ENCODE measurements at places on chromosomes 12 and 14. TPM values are rescaled to one million over a fixed set of nuclear protein-coding genes. Genes with fewer than 3 reads are reported as not detected.

APOLD1 gene
- 3.3 TPM for total RNA-seq

DNA sequence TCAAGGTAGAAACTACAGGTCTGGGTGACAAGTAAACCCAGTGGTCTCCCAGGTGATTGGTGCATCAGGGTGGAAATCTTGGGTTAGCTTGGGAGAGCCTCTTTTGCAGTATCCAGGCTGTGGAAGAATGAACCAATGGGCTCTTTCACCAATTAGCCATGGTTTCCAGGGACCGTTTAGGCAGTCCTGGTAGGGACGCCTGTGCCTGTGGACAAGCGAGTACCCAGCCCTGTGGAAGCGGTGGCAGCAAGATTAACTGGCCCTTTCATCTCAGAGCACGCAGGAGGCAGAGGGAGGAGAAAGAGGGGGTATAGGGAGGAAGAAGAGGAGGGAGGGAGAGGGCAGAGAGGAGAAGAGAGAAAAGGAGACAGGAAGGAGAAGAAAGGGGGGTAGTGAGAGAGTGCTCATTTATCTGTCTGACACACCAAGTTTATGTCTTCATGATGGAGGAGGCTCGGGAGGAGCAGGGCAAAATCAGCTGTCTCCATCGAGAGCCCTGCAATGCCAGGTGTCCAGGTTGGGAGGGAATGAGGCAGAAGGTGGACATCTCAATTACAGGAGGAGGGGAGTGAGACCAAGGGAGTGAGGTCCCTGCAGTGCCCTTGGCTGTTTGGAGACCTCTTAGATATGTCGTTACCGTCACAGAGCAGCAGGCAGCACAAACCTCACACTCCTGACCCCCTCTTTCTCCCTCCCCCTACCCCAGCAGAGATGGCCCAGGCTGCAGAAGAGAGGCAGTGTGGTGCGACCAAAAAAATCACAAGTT is 4.6 kb upstream of the ZDHHC22 start:
- H3K4me3 ChIP-seq, result no peak overlapping the region
- H3K27me3 ChIP-seq, result peaks cover 59% of the 10 kb centered on the region
- no peak for DNase-seq

- peaks cover 13% of the 10 kb centered on the region for H3K4me1 ChIP-seq
- no peak for DNase-seq
- no peak overlapping the region for H3K4me3 ChIP-seq
- H3K36me3 ChIP-seq, result peaks cover 38% of the 10 kb centered on the region
- no peaks in the 10 kb centered on the region for H3K27me3 ChIP-seq
Observed at GRCh38 chr12:109989380-109989779, 6.8 kb downstream of the GIT2 start.

GRCh38 chr12:38825006-38825405 is 80.4 kb downstream of the CPNE8 start:
- H3K27ac ChIP-seq, result no peak overlapping the region
- no peaks in the 10 kb centered on the region for H3K27me3 ChIP-seq
- no peak for DNase-seq
- peaks cover 3% of the 10 kb centered on the region for H3K4me1 ChIP-seq
- H3K36me3 ChIP-seq, result no peaks in the 10 kb centered on the region

P2RX7 gene
- 4.0 TPM for total RNA-seq

TGM1 gene
- 0.36 TPM for total RNA-seq

GRCh38 chr12:14289601-14290000 is 75.9 kb upstream of the ATF7IP start:
- no peaks in the 10 kb centered on the region for H3K27me3 ChIP-seq
- DNase-seq, result no peak
- H3K27ac ChIP-seq, result no peak overlapping the region
- no peaks in the 10 kb centered on the region for H3K36me3 ChIP-seq

GRCh38 chr12:40010899-40011774 is 94.7 kb downstream of the SLC2A13 start:
- no peaks in the 10 kb centered on the region for H3K36me3 ChIP-seq
- H3K4me3 ChIP-seq, result peak overlapping the region; percentile 67
- H3K27me3 ChIP-seq, result no peaks in the 10 kb centered on the region
- H3K4me1 ChIP-seq, result peaks cover 8% of the 10 kb centered on the region
- peak overlapping the region; percentile 20 for H3K27ac ChIP-seq

DNA sequence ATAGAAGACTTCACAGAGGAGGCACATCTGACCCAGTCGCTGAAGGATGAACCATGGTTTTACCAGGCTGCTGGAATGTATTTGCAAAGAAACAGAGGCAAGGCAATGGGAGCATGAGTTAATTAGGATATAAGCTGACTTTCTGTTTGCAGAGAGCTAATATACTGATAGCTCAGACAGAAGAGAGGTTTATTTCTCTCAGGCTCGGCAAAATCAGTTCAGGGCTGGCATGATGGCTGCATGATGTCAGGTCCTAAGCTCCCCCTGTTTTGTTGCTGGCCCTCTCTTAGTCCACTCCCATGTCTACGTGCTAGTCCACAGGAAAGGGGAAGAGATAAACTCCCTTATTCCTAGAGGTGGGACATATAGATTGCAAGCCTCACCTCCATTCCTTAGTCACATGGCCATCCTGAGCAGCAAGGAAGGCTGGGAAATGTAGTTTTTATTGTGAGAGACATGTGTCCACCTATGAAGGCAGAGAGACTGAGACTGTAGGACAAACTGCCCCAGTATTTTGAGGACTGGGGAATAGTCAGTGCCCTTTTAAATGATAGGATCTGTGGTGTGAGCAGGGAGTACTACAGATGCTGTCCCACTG is 224.5 kb downstream of the VRK1 start:
- no peaks in the 10 kb centered on the region for H3K27me3 ChIP-seq
- no peaks in the 10 kb centered on the region for H3K36me3 ChIP-seq
- no peak overlapping the region for H3K27ac ChIP-seq
- H3K4me1 ChIP-seq, result no peaks in the 10 kb centered on the region

GRCh38 chr14:69356903-69357543 is 41.1 kb downstream of the ERH start:
- H3K4me1 ChIP-seq, result peaks cover 10% of the 10 kb centered on the region
- H3K27ac ChIP-seq, result no peak overlapping the region
- no peak overlapping the region for H3K4me3 ChIP-seq
- peak; percentile 14 for DNase-seq
- peaks cover 2% of the 10 kb centered on the region for H3K27me3 ChIP-seq
- H3K36me3 ChIP-seq, result no peaks in the 10 kb centered on the region

PMCH gene
- not detected for total RNA-seq

SLC10A1 gene
- total RNA-seq, result not detected

ABHD12B gene
- total RNA-seq, result not detected

GLS2 gene
- total RNA-seq, result 0.36 TPM

SIRT4 gene
- 1.1 TPM for total RNA-seq

ITGB7 gene
- total RNA-seq, result 1.1 TPM

DNA sequence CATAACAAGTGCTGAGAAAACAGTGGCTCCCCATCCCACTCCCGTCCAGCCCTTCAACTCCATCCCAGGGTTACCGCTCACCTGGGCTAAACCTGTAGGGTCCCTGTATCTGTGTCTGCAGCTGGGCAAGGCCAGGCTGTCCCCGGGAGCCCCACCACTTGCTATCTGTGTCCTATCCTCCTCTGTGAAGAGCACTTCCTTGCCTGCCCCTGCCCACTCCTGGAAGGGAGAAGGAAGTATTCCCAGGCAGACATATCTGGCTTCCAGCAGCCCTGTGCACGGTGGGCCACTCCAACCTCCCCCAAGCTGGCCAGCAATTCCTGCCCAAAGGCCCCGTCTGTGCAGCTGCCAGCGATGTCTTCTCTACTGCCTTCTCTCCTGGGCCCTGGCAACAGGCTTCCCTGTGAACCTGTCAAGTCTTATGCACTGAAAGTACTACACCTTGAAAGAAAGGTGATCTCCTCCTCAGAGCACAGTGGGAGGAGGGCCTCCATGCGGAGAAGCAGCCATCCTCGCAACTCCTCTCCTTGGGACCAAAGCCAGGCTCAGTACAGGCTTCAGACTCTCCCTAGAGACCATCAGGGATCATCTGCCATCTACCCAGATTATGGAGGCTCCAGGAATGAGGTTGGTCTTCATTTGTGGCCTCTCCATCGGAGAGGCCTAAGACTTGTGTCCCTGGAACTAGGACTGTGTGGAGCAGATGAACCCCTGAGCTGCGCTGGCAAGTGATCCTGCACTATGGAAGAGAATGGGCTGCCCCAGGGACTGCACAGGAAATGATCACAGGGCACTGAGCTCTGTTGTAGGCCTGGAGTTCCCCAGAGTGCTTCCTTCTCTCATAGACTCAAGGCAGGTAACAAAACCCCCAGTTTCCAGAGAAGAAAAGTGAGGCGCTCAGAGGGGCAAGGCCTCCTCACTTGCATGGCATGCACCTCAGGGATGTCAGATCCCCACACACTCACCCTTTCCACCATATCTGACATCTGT is 663.6 kb downstream of the BCL11B start:
- no peak overlapping the region for H3K4me3 ChIP-seq
- H3K27ac ChIP-seq, result no peak overlapping the region

CD69 gene
- not detected for total RNA-seq

GRCh38 chr12:48601013-48601756 is 31.3 kb upstream of the LALBA start:
- H3K27ac ChIP-seq, result no peak overlapping the region
- no peaks in the 10 kb centered on the region for H3K4me1 ChIP-seq
- no peaks in the 10 kb centered on the region for H3K27me3 ChIP-seq
- H3K4me3 ChIP-seq, result no peak overlapping the region
- H3K36me3 ChIP-seq, result no peaks in the 10 kb centered on the region
